ENCODE measurements at places on chromosomes 3 and 15.

- no peak for DNase-seq
Observed at GRCh38 chr3:70506775-70507174, 194.3 kb upstream of the MDFIC2 start.

GRCh38 chr3:14241716-14242115 lies 63.1 kb downstream of the LSM3 start:
- DNase-seq, result no peak

- no peak for DNase-seq
Observed at GRCh38 chr3:143306407-143306806, 186.8 kb downstream of the CHST2 start.

- no peak for DNase-seq
Observed at GRCh38 chr3:132783152-132783551, 60.9 kb upstream of the NPHP3 start.

GRCh38 chr3:129224984-129225393 lies 24.4 kb upstream of the COPG1 start:
- peak; percentile 53 for DNase-seq

GRCh38 chr3:119831022-119831421 lies 49.1 kb downstream of the NR1I2 start:
- DNase-seq, result no peak

GRCh38 chr3:190175490-190175889 lies 54.8 kb upstream of the P3H2 start:
- no peak for DNase-seq

DNA sequence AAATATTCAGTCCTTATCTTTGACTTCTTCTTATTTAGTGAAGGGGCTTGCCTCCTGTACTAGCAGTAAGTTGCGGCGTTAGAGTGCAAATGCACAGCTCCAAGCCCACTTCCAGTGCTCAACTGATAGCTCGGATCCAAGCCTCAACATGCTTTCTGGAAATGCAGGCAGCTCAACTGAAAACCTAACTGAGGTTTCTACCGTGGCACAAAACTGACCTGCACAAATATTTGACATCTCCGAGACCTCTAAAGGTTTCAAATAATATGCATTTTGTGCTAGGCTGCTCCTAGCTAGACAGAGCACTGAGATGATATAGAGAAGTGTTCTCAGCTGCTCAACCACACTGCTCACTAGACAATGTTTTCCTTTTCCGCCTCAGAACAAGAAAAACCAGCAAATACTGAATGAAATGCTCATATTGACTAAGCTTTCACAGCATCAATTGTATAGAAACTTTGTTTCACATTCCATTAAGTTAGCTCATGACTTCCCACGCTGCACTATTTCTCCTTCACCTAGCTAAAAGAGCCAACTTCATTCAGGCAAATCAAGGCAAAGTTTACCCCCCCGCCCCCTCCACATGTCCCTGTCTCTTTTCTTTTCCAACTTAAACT lies 822 bp downstream of the ZNF385D start:
- DNase-seq, result no peak

GRCh38 chr3:117628823-117629291 lies 919.3 kb downstream of the TUSC7 start:
- DNase-seq, result no peak

GRCh38 chr15:77001351-77001750 lies 6.4 kb downstream of the PSTPIP1 start:
- no peak for DNase-seq

- DNase-seq, result peak; percentile 15
Observed at GRCh38 chr3:14358426-14359211, 43.8 kb upstream of the SLC6A6 start.

GRCh38 chr3:48474619-48475018 lies 28.1 kb downstream of the ATRIP start:
- no peak for DNase-seq

- no peak for DNase-seq
Observed at GRCh38 chr15:60477164-60477563, 1.8 kb downstream of the ICE2 start.

DNA sequence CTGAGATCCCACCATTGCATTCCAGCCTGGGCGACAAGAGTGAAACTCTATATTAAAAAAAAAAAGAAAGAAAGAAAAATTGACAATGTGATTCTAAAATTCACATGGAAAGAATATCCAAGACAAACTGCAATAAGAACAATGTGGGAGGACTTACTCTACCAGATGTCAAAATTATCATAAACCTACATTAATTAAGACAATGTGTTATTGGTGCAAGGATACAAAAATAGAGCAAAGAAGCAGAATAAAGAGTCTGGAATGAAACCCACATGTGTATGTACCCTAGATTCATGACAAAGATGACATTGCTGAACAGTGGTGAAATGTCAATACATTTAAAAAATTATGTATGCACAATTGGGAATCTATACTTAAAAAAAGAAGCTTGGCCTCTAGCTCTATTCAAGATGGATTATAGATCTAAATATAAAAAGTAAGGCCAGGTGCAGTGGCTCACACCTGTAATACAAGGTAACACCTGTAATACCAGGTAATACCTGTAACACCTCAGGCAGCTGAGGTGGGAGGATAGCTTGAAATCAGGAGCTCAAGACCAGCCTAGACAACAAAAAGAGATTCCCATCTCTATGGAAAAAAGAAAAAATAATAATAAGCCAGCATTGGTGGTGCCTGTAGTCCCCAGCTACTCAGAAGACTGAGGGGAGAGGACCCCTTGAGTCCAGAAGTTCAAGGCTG lies 45.7 kb downstream of the ZBTB11 start:
- no peak for DNase-seq

DNA sequence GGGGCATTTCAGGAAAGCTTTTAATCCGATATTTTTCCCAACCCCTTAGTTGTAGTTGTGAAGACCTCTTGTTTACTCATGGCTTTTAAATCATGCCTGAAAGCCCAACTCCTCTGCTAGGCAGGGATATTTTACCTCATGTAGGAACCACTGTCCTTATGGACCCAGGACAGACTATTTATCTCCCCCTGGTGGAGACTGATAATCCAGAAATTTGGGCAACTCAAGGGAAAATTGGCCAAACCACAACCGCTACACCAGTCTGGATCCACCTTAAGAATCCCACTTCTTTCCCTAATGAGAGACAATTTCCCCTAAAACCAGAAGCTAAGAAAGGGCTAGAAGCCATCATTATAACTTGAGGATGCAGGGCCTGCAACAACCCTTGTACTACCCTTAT lies 248.1 kb upstream of the STAC start:
- no peak for DNase-seq

DNA sequence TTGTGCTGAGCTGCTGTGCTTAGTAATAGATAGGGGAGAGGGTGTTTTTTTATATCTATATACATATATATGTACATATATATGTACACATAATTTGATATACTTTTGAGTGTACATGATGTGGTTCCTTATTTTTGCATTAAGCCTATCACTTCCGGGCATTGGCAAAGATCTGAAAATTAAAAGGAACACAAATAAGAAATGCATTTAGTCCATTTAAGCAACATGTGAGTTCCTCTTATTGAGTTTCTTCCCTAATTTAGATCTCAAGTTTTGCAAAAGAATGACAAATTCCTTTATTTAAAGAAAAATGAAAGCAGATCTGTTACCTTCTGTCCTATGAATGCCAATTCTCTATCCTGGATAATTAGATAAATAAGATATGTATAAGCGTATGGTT lies 435.1 kb downstream of the LPP start:
- no peak for DNase-seq

DNA sequence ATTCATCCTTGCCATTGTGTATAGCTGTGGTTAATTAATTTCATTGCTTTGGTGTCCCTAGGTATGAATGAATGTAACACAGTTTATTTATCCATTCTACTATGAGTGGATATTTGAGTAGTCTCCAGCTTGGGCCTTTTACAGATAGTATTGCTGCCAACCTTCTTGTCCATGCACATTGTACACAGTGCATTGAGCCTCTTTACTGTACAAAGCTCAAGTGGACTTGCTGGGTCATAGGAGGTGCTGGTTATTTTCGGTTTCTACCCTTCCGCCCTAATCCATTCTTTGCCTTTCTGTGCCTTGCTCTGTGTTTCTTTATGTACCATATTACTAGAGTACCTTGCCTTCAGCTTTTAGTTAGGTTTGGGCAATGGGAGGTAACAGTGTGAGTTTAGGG lies 60.7 kb downstream of the DUT start:
- DNase-seq, result no peak

DNA sequence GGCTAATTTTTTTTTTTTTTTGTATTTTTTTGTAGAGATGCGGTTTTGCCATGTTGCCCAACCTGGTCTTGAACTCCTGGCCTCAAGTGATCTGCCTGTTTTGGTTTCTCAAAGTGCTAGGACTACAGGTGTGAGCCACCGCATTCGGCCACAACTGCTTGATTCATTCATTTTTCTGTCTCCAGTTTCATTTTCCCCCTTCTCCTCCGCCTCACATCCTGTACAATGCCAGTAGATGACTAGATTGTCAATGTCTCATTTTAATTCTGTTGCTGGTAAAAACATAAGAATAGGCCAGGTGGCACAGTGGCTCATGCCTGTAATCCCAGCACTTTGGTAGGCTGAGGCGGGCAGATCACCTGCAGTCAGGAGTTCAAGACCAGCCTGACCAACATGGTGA lies 12.0 kb upstream of the ZNF592 start:
- no peak for DNase-seq

DNA sequence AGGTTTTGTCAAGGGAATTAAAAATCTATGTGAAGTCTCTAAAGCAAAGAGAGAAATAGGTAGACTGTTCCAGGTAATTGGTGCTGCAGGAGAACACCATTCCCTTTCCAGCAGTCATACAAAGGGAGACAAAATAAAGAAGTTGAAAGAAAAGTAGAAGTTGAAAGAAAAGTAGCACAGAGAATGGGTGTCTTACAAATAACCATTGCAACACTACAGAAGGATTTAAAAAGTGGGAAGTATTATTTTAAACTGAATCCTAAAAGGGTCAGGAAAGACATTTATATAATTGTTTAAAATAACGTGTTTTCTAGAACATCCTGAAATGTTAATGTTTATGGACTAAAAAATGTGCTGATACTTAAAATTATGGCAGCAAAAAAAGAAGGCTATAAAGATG lies 223.8 kb downstream of the RSRC1 start:
- no peak for DNase-seq

GRCh38 chr3:70557976-70558375 lies 245.5 kb upstream of the MDFIC2 start:
- no peak for DNase-seq

GRCh38 chr15:101733545-101733944 lies 9.3 kb upstream of the TARS3 start:
- DNase-seq, result no peak

DNA sequence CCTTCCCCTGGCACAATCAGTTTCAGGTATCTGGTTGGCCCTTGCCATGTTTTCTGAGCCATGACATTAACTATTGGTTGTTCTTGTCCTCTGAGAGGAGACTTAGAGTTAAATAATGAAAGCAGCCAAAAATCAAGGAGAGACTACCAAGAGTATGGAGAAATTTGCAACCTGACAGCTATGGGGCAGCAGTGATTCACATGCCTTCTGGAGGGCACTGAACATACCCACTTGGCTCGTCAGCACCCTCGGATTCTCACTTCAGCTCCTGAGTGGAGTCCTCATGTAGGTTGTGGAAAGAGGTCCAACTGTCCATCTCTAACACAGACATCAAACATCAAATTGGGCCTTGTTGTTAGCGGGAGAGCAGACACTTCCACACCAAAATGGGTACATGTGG lies 265.6 kb downstream of the EBLN2 start:
- no peak for DNase-seq

DNA sequence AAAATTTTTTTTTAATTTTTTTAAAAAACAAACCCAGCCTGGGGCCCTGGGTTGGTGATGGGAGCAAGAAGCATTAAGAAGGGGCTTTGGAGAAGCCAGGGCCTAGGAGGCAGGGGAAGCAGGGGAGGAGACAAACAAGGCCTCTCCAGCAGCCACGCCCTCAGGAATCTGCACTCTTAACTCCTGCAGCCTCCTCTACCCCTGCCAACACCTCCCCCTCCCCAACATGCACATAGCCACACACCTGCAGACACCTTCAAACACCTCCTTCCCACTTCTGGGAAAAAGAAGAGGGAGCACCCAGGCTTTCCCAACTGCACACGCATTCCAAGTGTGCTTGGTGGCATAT lies 2.7 kb upstream of the DCAF1 start:
- no peak for DNase-seq

- DNase-seq, result no peak
Observed at GRCh38 chr15:40787344-40787841, 17.6 kb downstream of the C15orf62 start.

GRCh38 chr15:77747175-77748077 lies 114.7 kb upstream of the LINGO1 start:
- DNase-seq, result no peak

GRCh38 chr3:113274425-113275257 lies 63.3 kb downstream of the BOC start:
- DNase-seq, result no peak

DNA sequence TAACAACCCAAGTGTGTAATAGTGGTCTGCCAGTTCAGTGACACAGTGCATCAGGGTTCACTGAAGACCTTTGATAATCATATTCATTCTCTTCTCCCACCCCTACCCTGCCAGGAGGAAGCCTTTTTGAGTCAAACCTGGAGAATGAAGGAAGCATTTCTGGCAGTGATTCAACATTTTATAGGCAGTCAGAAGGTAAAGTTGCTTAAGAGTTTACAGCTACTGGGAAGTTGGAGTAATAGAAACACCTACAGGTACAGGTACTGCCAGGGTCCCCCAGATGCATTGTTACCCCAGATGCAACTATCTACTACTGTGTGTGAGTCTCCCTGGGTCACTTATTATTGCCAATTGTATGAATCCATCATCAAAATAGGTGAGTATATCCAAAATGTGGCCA lies 146.9 kb upstream of the EIF1B start:
- DNase-seq, result no peak

GRCh38 chr3:133895208-133896001 lies at the start of gene RAB6B:
Gene RAB6B (minus strand): TSS chr3:133895882. CDS start chr3:133895466, 416 bp downstream.
- no peak for DNase-seq

GRCh38 chr3:32994045-32994444 lies 42.6 kb downstream of the CCR4 start:
- no peak for DNase-seq

- no peak for DNase-seq
Observed at GRCh38 chr3:189586941-189587663, 44.1 kb upstream of the TP63 start.

GRCh38 chr3:102206511-102207031 lies 228.2 kb upstream of the ZPLD1 start:
- DNase-seq, result peak; percentile 81

DNA sequence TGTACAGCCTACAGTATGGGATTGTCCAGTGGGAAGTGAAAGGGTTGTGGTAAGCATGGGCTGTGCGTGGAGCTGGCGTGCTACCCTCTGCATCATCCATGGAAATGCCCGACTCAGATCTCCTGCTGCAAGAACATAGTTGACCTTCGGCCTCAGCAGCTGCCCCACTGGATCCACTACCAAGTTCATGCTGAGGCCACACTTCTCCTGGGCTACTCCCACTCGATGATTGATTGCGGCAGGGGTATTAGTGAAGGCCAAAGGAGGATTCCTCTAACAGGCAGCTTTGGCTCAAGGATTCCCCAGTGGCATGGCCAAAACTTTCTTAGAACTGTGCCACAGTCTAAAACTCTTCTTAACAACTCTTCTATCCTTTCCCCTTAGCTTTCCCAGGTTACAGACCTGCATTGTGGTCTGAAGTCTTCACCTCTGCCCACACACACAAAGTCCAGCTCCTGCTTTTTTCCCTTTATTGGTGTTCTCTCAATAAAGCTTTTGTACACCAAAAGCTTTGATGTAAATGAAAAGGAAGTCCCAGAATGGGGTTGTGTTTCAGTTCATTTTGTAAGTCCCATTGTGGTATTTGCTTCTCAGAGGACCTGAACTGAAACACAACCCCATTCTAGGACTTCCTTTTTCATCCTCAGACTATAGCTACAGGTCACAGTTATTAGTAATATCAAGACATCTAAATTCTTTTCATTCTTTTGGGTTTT lies 4.9 kb upstream of the TBC1D5 start:
- DNase-seq, result no peak
